ENCODE measurements at places on chromosomes 2 and 18. TPM values are rescaled to one million over a fixed set of nuclear protein-coding genes. Genes with fewer than 3 reads are reported as not detected.

- no peaks in the 10 kb centered on the region for H3K36me3 ChIP-seq
- no peak overlapping the region for H3K4me3 ChIP-seq
- H3K4me1 ChIP-seq: no peaks in the 10 kb centered on the region
- peak; percentile 48 for DNase-seq
- no peak overlapping the region for H3K27ac ChIP-seq
- H3K27me3 ChIP-seq: no peaks in the 10 kb centered on the region
These were observed 203.5 kb downstream of the MGAT5 start for GRCh38 chr2:134457353-134457752.

DNA sequence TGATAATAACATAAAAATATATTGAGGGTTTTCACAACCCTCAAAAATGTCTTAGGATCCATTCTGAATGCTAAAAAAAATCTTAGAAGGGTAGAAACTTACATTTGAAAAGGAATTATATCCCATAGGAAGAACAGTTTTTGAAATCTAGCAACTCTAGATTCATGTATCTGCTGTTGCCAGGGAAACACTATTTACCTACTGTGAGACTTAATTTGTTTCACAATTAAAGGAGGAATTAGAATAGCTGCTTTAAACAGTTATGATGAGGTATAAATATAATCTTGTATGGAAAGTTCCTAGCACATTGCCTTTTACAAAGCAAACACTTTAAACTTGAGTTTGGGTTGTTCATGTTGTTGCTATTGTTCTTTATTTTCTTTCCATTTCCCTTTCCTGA, 988.2 kb downstream of the SUCLG1 start:
- no peak overlapping the region for H3K4me3 ChIP-seq
- no peaks in the 10 kb centered on the region for H3K36me3 ChIP-seq
- no peak for DNase-seq
- no peak overlapping the region for H3K27ac ChIP-seq

DNA sequence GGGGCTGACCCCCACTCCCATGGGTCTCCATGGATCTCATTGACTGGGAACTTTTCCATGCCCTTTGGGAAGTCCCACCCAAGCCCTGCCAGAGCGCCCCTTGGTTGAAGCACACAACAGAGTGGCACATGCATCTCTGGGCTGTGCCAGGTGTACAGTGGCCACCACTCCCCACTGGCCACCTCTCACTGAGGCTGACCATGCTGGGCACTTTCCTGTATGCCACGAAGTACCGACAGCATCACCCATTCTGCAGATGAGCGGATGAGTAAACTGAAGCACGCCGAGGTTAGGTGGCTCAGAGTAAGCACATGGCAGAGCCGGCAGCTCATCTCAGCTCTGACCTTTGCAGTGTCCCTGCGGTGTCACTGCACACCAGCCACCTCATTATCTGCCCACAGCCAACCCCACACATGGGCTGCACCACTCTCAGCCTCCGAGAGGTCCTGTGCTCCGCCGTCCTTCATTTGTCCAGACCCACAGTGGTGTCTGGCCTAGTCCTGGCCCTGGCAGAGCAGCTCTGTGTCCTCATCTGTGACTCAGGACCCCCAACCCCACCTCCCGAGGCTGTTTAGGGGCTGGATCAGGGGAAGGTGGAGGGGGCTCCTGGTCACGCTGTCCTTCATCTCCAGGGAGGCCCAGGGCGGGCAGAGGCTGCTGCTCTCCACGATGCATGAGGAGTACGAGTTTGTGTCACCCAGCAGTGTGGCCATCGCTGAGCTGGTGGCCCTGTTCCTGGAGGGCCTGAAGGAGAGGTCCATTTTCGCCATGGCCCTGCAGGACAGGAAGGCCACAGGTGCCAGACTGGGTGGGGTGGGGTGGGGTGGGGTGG, 18.0 kb upstream of the GPR17 start:
- no peaks in the 10 kb centered on the region for H3K36me3 ChIP-seq
- no peak for DNase-seq
- H3K27me3 ChIP-seq: no peaks in the 10 kb centered on the region
- no peak overlapping the region for H3K27ac ChIP-seq
- H3K4me3 ChIP-seq: no peak overlapping the region

DNA sequence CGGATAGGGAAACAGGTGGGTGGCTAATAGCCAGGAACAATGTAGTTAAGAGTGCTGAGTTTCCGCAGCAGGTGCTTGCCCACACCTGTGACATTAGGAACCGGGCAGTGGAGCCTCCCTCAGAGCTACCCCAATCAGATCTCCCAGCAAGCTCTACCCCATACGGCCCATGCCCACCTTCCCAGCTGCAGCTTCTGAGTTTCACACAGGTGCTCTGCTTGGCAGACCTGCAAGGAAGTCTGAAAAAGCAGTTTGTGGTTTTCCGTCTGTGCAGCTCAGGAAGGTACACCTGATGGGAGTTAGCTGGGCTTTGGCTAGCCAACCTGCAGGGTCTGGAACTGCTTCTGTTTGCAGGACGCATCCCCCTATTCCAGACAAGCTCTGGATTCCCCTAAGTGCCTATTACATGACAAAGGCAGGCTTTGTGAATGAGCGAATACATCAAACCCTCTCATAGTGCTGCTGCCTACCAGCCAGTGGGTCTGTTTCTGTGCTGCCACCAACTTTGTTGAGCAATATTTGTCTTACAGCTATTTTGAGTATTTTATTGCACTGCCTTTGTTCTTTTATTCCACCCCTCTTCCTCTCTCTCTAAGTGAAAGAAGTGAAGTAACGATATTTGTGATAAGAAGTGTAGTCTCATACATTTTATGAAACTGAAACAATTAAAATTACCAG, 24.7 kb upstream of the CEP68 start:
- H3K27ac ChIP-seq: peak overlapping the region; percentile 36
- H3K4me1 ChIP-seq: peaks cover 19% of the 10 kb centered on the region
- H3K36me3 ChIP-seq: no peaks in the 10 kb centered on the region
- DNase-seq: no peak

DNA sequence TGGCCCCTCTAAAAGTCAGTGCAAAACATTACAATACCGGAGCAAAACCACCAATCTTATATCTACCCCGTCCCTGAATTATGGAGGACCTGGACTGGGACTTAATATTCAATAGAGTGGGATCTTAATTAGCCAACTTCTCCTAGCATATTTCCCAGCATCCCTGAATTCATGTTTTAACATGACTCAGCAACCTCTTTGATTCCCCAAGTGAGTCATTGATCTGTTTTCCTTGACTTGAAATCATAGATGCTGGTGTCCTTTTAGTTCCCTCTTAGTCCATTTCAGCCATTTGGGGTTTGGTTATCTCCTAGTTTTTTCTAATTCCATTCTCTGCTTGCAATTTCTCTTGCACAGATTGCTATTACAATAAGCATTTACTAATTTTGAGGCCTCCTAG, 677.7 kb upstream of the CELF4 start:
- H3K27ac ChIP-seq: no peak overlapping the region
- no peak for DNase-seq
- H3K36me3 ChIP-seq: no peaks in the 10 kb centered on the region
- H3K4me3 ChIP-seq: no peak overlapping the region
- no peaks in the 10 kb centered on the region for H3K27me3 ChIP-seq
- no peaks in the 10 kb centered on the region for H3K4me1 ChIP-seq

DNA sequence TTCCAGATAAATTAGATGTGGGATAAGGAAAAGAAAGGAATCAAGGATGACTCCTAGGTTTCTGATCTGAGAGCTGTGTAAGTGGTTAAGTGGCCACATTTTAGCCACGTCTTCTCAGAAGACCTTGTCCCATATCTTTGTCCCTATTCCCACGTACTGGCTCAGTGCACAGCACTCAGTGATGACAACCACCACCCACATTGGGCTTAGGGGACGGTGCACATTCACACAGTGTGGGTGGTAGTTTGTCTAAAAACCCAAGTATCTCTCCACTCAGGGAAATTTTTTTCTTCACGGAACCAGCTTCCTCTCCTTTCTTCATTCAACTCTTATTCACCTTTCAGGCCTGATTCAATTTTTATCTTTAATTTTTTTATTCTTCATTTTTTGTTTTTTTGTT, 30.6 kb upstream of the GCC2 start:
- H3K27ac ChIP-seq: no peak overlapping the region
- H3K4me1 ChIP-seq: no peaks in the 10 kb centered on the region
- H3K36me3 ChIP-seq: no peaks in the 10 kb centered on the region
- H3K27me3 ChIP-seq: no peaks in the 10 kb centered on the region

DNA sequence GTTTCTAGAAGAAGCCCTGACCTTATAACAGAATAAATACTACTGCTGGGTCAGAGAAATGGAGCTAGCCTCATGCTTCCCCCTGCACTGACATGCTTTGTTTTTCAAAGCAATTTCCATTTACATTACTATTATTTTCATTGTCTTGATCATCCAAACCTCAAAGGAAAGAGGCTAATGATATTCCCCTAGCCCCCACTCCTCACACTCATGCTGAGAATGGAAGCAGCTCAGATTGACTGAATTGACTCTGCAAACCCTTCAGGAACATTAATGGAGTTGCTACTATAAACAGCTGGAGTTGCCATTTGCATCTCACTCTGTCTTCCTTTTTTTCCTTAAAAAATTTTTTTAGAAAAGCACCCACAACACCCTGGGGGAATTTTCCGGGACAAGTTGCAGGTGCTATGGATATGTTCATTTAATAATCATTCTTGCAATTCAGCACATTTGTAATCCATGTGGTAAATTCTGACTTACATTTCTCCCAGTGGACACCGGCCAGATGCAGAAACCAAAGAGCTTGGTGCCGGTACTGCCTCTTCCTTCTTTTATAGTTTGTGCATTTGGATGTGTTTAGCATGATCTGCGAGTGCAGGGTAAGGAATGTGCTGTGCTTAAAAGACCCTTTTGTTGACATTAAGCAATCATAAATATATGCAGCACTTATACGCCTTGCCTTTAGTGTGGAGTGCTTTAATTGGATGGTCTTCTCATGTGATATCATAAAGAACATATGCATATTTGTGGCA, 103.3 kb upstream of the OSR1 start:
- no peak overlapping the region for H3K4me3 ChIP-seq
- H3K4me1 ChIP-seq: no peaks in the 10 kb centered on the region
- H3K36me3 ChIP-seq: no peaks in the 10 kb centered on the region
- H3K27me3 ChIP-seq: no peaks in the 10 kb centered on the region
- DNase-seq: no peak

DNA sequence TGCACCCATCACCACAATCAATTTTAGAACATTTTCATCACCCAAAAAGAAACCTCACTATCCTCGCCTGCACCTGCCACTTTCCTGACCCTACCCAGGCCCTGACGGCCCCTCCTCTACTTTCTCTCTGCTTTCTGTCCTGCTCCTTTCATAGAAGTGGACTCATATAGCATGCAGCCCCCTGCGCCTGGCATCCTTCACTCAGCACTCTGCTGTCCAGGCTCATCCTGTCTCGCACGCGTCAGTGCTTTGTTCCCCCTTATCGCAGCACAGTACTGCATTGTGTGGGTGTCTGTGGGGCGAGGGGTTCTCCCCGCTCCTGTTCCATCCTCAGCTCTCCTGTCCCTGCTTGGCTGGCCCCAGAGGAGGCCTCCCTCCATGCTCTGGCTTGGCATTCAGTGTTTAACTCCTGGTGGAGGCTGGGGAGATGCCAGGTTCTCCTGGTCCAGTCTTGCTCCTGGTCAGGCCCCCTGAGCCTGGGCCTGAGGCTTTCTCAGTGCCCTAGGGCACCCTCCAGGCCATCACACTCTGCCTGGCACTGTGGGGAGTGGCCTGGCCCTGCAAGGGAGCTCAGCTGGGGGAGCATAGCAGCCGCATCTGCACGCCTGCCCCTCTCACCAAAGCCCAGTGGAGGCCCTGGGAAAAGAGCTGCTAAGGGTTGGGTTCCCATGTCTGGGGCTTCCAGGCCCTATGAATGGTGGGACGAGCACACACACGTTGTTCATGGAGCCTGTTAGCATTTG, 6.6 kb upstream of the TUBB6 start:
- no peak overlapping the region for H3K4me3 ChIP-seq
- H3K27ac ChIP-seq: no peak overlapping the region
- no peak for DNase-seq
- H3K27me3 ChIP-seq: no peaks in the 10 kb centered on the region
- no peaks in the 10 kb centered on the region for H3K36me3 ChIP-seq

DNA sequence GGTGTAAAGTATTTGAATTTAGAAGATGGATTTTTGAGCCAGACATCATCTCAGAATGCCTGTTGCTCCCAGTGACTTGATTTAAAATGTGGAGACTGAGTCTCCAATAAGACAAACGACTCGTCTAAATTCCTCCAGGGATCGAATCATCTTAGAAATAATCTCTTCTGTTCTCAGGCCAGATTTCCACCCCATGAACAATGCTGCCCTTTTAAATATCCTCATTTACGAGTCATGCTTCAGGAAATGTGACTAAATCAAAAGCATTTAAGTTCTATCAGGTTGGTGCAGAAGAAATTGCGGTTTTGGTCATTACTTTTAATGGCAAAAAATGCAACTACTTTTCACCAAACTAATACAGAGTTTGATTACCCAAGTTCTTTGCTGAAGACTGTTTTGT, 684.6 kb upstream of the SOX11 start:
- H3K27me3 ChIP-seq: no peaks in the 10 kb centered on the region
- no peak for DNase-seq
- H3K4me3 ChIP-seq: no peak overlapping the region
- H3K36me3 ChIP-seq: no peaks in the 10 kb centered on the region
- H3K27ac ChIP-seq: no peak overlapping the region
- H3K4me1 ChIP-seq: no peaks in the 10 kb centered on the region

- no peaks in the 10 kb centered on the region for H3K4me1 ChIP-seq
- DNase-seq: no peak
- no peak overlapping the region for H3K4me3 ChIP-seq
- H3K27me3 ChIP-seq: no peaks in the 10 kb centered on the region
- no peak overlapping the region for H3K27ac ChIP-seq
These were observed 1333.1 kb downstream of the LRP1B start for GRCh38 chr2:140797718-140798117.

DNA sequence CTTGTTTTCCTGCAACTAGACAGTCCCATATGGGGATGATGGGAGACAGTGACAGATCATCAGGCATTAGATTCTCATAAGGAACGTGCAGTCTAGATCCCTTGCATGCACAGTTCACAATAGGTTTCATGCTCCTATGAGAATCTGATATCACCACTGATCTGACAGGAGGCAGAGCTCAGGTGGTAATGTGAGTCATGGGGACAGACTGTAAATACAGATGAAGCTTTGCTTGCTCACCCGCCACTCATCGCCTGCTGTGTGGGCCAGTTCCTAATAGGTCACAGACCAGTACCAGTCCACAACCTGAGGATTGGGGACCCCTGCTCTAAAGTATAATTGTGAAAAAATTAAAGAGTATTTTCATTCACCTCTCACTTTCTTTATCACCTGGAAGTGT, 23.6 kb upstream of the RAB1A start:
- no peak overlapping the region for H3K4me3 ChIP-seq
- DNase-seq: no peak
- no peaks in the 10 kb centered on the region for H3K27me3 ChIP-seq
- no peaks in the 10 kb centered on the region for H3K36me3 ChIP-seq
- H3K27ac ChIP-seq: no peak overlapping the region
- H3K4me1 ChIP-seq: no peaks in the 10 kb centered on the region

DNA sequence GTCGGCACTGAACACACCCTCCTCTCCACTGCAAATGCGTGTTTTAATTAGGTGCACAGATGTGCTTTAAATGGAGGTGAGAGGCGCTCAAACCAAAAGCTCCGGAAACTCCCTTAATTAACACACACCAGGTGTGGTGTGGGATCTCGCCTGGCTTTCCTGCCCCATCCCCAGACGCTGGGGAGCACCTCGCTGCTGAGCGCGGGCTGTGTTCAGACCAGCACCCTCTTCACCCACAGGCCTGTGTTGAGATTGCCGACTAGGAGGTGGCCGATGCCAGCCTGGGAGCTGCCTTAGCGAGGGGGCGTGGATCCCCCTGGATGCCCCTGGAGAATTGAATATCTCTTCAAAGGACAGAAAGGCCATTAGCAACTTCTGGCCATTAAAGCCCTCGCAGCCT, 171.7 kb downstream of the MYT1L start:
- H3K27ac ChIP-seq: no peak overlapping the region
- no peak for DNase-seq
- H3K4me3 ChIP-seq: no peak overlapping the region
- H3K27me3 ChIP-seq: no peaks in the 10 kb centered on the region

The GPR45 gene
- total RNA-seq: not detected
